Fibroblast of skin of left biceps (primary cell): ENCODE measurements at places on chromosomes 1 and 21.

DNA sequence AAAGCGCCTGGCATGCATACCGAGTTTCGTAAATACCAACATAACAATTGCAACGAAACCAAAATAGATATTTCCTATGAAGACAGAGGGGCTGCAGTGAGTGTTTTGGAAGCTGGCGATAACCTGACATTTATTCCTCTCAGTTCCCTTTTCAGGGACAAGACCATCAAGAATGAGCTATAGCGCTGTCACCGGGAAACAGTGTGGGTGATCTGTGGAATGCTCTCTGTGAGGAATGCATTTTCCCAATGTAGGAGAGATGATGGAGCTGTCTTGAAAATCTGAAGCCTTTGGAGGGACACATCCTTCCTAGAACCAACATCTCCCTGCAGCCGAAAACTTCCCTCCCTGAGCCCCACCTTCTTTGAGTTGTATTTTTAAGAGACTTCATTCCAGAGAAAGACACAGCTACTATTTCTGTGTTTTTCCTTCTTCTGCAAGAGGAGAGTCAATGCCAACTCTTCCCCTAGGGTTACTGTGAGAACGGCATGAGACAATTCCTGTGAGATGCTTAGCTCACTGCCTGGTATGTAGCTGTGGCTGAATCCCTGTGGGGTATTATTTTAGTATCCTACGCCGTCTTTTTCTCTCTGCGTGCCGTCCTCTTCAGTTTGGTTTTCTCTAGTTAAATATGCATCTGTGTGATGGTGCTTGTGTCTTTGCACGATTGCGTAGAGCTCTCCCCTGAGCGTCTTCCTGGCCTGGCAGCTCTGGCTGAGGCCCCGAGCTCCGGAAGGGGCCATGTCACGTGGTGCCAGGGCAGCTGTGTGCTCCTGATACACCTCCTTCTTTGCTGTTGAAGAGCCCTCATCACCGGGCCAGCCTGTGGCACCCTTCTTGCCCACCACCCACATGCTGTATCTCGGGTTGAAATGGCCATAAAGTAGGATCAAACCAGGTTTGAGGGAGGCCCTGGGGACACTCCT is 45.2 kb downstream of the AJAP1 start:
- peak; percentile 36 for DNase-seq

GRCh38 chr1:193489191-193489590 is 302.8 kb upstream of the B3GALT2 start:
- DNase-seq: no peak

- no peak for DNase-seq
Measured at GRCh38 chr1:160877221-160877620, 7.8 kb downstream of the ITLN1 start.

DNA sequence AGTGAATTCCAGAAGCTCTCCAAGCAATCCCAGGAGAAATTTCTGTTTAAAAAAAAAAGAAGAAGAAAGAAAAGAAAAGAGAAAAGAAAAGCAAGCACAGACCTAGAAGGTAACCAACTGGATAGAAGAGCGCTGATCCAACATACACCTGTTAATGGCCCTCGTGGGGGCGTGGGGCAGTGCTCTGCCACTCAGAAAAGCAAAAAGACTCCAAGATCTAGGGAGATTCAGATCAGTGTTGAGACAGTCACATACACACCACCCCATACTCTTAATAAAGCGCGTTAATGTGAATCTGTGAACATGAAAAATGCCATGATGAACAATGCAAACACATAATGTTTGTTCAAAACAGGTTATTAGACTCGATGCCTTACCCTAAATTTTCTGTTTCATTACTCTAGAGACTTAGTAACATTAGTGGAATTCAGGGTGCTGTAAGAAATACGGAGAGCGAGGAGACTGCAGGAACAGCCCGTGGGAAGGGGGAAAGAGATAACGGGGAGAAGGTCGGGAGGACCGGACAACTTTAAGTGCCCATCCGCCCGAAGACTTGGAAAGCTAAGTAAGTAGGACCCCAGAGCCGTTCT is 406 bp downstream of the NME7 start:
- DNase-seq: no peak
